Femur (tissue), 1 donor: ENCODE measurements at places on chromosomes 12 and 14.

- no peak for DNase-seq
Measured at GRCh38 chr14:56858422-56858821, 48.1 kb upstream of the OTX2 start.

- peak; percentile 64 for DNase-seq
Measured at GRCh38 chr12:7130701-7131501, 730 bp downstream of the CLSTN3 start.

GRCh38 chr12:48774516-48774915 lies 14.4 kb downstream of the ADCY6 start:
- no peak for DNase-seq

GRCh38 chr12:3723916-3724805 lies 28.7 kb downstream of the CRACR2A start:
- DNase-seq, result no peak

DNA sequence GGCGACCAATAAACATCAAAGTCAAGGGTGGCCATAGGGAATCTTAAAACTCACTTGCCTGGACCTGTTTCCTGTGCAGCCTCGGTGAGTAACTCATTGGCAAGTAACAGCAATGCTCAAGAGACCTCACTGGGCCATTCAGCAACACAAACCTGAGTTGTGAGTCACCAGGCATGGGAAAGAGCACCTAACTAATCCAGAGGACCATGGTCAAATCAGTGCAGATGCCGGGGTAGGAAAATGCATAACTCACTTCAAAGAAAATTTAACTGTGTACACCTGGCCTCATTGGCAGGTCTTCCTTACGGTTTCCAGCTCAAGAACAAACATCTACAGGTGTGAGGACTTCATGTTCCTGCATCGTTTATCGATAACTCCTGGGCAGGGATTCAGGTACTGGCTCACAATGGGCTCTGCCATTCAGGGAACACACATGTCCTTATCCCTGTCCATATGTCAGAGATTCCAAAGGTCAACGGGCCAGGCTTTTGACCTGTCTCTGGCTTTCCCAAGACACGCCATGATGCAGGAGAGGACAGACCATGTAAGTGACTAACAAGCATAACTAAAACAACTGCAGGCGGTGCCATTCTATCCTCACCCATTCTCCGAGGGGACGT lies 211.8 kb downstream of the ANO2 start:
- DNase-seq, result no peak

- DNase-seq, result no peak
Measured at GRCh38 chr12:51307655-51308593, 16.1 kb downstream of the BIN2 start.

GRCh38 chr12:52054231-52054832 lies 3.1 kb downstream of the NR4A1 start:
- DNase-seq, result no peak

DNA sequence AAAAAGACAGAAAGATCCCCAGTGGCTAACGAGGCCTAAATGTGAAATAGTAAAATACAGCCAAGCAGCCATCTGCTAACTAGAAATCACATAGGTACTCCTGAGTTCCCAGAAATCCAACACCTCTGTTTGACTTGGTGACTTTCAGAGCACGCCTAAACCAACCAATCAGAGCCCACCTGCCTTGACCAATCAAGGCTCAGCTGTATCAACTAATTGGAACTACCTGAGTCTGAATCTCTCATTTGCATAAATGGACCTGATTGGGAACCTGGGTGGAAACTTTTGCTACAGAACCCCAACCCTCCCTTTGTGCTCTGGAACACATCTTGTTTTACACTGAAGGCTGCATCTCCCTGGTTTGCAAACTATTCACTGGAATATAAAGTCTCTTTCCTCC lies 5.1 kb upstream of the TCL1B start:
- no peak for DNase-seq

DNA sequence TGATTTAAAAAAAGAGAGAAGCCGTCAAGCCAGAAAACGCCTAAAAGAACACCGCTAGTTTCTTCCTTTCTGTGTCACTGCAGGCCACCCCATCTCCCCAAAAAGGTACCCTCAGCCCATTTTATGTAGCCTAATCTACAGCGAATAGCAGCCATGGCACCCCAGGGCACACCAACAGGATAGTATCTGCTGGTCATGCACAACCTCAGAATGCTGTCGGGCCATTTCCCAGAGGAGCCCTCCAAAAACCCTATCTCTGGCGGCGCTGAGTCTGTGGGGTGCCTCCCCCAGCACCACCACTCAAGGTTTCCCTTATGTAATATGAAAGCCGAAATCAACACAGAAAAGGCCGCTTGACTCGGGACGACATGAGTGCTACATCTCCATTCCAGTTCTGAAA lies 98.9 kb downstream of the BCL11B start:
- no peak for DNase-seq

- DNase-seq, result no peak
Measured at GRCh38 chr14:88618476-88618875, 55.6 kb downstream of the ZC3H14 start.

GRCh38 chr12:58765653-58766512 lies 154.4 kb downstream of the LRIG3 start:
- no peak for DNase-seq

- DNase-seq, result no peak
Measured at GRCh38 chr12:130236446-130236845, 74.2 kb downstream of the FZD10 start.

GRCh38 chr14:100119251-100119650 lies 40.2 kb downstream of the DEGS2 start:
- no peak for DNase-seq

DNA sequence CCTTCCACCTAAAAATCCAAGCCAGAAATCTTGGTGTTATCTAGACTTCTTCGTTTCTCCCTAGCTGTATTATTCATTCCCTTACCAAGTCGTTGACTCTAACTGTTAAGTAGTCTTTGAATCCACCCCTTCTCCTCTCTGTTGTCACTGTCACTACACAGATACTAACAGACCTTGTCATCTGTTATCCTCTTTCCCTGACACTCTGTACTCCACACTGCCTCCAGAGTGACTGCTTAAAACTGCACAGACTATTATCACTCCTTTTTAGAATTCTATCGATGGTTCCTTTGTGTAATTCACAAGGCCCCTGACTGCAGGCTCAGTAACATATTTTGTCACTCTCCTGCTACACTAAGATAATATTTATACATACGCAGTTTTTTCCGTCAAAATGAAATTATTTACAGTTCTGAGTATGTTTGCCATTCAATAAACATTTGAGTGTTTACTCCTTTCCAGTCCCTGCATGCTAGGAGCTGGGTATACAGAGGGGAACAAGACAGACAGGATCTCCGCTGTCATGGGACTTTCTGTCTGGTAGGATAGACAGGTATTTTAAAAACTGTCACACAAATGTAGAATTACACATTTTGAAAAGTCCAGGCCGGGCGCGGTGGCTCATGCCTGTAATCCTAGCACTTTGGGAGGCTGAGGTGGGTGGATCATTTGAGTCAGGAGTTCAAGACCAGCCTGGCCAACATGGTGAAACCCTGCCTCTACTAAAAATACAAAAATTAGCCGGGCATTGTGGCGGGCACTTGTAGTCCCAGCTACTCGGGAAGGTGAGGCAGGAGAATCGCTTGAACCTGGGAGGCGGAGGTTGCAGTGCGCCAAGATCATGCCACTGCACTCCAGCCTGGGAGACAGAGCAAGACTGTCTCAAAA lies 3.8 kb downstream of the MARS1 start:
- no peak for DNase-seq

DNA sequence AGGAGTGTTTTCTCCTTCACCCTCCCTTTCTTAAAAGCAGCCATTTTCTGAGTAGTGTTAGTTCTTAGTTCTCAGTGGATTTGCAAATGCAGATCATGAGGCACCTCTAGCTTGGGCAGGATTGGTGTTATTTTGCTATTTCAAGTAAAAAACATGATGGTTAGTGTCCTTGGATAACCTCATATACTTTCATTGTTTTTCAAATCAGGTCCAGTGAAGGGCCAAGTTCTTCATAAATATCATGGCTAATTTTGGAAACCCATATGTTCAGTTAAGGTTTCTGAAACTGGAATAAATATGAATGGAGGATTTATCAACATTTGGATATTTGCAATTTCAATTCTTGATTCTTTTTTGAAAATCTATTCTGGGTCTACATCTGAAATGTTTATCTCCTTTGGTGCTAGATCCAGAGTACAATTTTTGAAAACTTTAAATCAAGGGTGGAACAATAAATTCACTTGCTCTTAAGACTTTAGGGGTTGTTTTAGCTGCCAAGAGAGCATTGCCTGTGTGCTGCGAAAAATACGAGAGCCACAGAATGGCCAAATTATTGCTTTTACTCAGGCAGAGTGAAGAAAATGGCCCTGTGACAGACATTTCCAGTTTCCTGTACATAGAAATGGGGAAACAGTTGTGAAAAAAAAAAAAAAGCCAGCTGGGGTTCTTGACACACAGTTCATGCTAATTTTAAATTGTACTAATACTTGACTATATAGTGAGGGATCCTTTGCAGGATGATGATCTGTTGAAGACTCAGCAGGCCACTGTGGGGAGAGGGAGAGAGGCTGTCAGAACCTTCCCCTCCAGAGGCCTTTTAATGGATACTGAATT lies 104.6 kb downstream of the BICD1 start:
- DNase-seq, result no peak

GRCh38 chr12:118326991-118327390 lies 45.7 kb downstream of the TAOK3 start:
- DNase-seq, result no peak

DNA sequence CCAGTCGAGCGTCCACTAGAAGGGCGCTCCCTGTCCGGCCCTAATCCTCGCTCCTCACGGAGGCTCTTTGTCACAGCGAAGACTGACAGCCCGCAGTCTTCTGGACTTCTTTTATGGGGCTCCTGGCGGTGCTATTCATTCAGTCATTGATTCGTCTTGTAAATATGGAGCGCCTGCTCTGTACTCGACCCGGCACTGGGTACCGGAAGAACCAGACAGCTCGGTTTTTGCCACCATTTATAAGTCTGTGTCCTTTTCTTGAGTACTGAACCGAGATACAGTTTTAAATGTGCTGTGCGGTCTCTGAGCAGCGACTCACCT lies 570 bp downstream of the DMAC2L start:
- no peak for DNase-seq

DNA sequence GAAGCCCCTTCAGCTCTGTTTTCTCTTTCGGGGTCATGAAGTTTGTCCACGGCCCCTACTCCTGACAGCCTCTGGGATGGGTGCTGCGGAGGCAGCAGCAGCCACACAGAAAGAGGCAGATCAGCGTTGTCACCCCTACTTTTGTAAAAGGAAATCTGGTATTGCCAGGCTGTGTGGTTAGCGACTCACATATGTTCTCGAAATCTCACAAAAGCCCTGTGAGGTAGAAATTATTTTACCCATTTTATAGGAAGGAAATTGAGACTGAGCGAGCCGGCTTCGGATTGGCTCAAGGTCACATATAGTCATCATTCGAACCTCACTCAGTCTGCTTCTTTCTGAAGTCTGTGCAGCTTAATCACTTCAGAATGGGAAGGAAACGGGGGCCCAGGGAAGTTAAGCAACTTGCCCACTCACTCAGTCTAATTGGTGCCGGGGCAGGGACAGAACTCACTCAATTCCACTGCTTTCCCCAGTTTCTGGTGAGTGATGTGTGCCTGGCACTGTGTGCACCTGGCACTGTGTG lies 1.1 kb upstream of the CKAP4 start:
- peak; percentile 47 for DNase-seq

DNA sequence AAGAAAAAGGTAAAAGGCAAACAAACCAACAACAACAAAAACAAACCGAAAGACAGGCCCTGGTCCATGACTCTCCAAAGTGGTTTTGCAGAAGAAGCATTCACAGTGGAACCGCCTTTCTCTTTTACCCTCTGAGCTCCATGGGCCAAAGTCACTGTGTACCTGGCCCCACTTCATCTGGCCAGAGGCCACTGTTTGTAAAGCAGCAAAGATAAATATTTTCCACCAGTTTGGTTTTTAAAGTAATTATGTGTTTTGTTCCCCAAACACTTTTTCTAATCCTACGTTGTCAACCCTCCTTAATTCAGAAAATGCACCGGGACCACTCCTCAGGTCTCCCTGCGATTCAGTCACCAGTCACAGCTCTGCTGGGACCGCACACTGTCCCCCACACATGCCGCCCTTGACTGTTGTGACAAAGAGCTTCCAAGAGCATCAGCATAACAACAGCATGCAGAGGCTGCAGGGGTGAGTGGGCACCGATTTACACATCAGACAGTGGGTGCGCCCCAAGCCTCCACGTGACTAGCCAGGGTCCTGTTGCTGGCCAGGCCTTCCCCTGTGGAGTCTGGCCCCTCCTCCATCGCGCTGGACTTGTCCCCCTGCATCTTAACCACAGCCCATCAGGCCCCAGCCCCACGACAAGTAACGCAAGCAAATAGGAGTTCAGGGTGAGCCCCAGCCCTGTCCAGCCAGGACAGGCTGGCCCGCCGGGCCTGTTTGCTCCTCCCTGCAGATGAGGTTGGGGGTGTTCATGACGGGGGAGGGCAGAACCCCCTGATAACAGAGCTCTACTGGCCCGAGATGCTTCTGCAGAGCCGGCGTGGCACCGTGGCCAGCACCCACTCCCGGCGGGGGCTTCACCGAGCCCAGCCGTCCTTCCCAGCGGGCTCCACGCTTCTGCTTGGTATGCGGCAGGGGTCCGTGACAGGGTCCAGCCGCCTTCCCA lies 65.2 kb upstream of the DIO3 start:
- no peak for DNase-seq

DNA sequence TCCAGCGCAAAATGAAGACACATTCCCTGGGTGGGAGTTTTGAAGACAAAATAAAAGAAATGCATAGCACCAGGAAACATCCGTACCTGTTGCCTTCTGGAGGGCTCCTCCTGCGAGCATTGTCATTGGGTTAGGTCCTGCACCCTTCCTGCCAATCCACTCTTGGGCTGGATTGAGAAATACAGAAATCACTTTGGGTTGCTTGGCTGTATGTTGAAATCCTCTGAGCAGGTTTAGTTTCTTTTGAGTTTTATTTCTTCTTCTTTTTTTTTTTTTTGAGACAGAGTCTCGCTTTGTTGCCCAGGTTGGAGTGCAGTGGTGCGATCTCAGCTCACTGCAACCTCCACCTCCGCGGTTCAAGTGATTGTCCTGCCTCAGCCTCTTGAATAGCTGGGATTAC lies 67.6 kb downstream of the ARF6 start:
- DNase-seq, result no peak

DNA sequence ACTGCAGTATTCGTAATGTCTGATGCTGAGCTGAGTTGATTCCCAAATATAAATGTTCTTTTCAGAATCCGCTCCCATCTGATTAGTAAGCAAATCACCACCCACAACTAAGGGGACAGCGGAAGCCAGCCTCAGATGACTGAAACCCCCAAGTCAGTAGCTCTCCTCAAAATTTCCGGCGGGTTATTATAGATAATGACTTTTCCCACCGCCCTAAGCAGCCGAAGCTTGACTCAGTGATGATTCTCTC lies 469 bp upstream of the LRFN5 start:
- DNase-seq, result no peak

GRCh38 chr12:92551853-92552397 lies 150.9 kb upstream of the PLEKHG7 start:
- no peak for DNase-seq

- DNase-seq, result no peak
Measured at GRCh38 chr14:75913183-75913582, 68.6 kb downstream of the TGFB3 start.

DNA sequence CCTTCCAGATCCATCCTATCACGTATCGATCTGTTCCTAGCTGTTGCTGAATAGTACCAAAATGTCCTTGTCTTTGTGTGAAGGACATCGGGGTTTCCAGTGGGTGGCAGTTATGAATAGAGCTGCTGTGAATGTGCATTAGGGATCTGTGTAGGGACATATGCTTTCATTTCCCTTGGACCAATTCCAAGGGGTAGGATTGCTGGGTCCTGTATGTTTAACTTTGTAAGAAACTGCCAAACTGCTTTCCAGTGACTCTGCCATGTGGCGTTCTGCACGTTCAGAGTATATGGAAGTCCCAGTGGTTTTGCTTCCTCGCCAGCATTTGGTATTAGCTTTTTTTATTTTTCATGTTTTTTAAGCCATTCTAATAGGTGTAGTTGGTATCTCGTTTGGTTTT lies 28.6 kb downstream of the PACS2 start:
- DNase-seq, result no peak
